Kasumi-1 (cell line): ENCODE measurements at places on chromosomes 7 and 10.
A peak's percentile ranks its signal among the peaks of the same experiment; 100 is the strongest.

GRCh38 chr7:5425507-5426225 lies 2.0 kb upstream of the TNRC18 start:
- peak; percentile 68 for DNase-seq

- DNase-seq: no peak
Observed at GRCh38 chr7:31734456-31734855, 47.4 kb downstream of the PPP1R17 start.

DNA sequence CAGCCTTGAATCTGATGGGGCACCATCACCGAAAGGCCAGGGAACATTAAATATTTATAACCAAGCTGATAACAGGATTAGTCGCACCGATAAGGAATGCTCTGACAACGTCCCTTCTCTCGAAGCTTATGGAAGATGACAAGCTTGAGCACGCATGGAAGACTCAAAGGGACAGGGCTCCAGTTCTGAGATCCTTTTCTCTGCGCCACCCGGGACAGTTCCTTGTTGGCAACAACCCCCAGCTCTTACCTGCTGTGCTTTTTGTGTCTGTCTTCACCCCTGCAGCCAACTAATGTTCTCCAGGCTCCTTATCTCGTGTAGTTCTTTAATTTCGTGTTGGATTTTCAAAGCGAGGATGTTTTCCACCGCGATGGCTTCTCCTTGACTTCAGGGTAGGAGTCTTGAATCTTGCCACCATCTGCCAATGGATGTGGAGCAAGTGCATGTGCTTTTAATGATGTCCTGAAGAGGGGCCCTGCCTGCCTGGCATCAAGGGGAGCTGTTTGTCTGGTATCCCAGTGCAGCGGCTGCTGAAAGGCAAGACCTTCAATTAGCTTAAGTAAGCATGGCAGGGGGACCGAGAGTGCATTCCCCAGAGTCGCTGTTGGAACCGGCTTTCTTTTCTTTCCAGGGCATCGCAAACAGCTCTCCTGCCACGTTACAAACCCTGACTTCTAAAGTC lies 354 bp upstream of the FERD3L start:
- DNase-seq: no peak

DNA sequence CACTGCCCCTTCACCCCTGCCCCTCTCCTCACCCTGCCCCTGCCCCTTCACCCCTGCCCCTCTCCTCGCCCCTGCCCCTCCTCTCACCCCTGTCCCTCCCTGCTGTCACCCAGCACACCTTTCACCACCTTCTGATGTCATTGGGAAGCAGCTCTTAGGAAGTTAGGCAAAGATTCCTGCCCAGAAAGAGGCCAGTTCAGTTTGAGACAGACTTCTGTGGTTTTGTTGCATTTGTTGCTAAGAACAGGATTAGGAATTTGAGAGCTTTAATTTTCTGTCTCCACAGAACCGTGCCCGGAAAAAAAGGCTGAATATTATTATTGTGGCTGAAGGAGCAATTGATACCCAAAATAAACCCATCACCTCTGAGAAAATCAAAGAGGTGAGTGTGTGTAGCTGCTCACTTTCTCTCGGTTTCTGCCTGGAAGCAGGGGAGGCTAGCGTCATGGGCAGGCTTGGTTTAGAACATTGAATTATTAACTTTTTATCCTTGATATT lies 39.6 kb downstream of the PFKP start:
- no peak for DNase-seq

DNA sequence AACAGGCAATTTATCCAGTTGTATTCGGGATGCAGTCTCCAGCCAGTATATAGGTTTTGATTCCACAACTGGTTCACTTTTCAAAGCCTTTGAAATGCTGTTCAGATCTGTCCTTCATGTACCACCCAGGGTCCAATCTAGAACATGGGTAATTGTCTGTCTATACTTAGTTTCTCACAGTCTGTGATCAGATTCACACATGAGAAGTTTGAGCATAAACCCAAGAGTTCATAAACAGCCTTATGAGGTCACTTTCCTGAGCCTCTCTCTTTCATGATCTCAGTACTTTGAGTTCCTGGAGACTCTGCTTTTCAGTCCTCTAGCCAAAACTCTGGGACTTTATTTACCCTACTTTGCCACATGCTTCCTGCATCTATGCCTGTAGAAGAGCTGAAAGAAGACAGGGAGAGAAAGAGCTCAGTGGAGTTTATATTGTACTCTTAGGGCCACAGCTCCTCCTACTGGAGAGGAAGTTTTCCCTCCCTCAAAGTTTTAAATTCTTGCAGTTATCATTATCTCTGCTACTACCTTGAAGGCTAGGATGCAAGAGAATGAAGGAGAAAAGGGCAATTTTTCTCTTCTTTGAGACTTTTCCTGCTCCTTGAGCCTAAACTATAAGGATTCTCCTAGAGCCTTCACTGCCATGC lies 172.0 kb downstream of the ZEB1 start:
- DNase-seq: peak; percentile 71

DNA sequence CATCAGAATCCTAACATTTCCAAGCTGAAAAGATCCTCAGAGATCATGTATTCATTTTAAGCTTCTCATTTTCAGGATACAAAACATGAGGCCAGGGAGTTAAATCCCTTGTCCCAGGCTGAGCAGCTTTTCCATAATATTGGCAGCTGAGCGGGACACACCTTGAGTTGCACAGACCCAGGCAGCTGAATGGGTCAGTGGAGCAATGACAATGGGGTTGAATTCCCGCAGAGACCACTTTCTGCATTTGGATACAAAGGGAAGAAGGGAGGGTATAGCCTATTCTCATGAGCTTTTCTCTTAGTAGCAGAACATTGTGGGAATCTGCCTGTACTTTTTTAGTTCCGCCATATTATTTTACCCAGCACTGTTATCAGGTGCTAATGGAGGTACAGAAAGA lies 49.5 kb downstream of the PRR15 start:
- DNase-seq: no peak

- no peak for DNase-seq
Observed at GRCh38 chr10:32077896-32078485, 21.8 kb upstream of the KIF5B start.

DNA sequence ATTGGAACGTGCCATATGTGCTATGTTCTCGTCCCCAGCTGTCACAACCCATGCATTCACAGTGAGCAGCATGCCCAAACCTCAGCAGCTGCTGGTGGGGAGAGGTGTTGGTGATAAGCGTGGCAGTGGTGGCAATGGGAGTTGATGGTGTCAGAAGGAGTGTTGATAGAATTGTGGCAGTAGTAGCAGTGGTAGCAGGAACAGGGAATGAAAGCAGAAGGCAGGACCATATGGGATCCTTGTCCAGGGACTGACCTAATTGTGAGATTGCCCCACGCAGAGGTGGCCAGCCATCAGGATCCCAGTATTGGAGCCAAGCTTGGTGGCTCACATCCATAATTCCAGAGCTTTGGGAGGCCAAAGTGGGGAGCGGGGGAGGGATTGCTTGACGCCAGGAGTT lies 276.3 kb downstream of the GALNT17 start:
- DNase-seq: no peak

GRCh38 chr7:33720870-33721269 lies 184.5 kb upstream of the BMPER start:
- DNase-seq: no peak

- DNase-seq: peak; percentile 55
Observed at GRCh38 chr10:22615819-22616499, 98.4 kb downstream of the PIP4K2A start.

DNA sequence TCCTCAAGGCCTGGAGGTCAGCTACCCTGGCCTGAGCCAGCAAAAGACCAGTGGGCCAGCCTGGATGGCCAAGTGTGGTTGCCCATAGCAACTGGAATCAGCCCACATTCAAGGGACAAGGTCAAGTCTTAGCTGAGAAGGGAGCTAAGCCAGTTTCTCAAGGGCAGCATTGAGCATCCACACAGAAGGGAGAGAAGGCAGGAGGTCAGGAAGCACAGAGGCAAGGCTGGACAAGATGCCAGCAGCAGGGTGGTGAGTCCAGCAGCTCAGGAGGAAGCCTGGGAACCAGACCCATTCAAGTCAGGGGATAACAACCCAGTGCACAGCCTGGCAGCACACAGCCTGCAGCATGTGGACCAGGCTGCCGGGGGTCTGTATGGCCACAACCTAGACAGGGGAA lies 54.0 kb upstream of the ZMIZ1 start:
- DNase-seq: no peak

GRCh38 chr10:130558746-130559546 lies 422.8 kb downstream of the GLRX3 start:
- DNase-seq: no peak

GRCh38 chr10:78045237-78045636 lies 11.6 kb downstream of the RPS24 start:
- peak; percentile 83 for DNase-seq

- no peak for DNase-seq
Observed at GRCh38 chr7:12583922-12584321, 13.4 kb downstream of the SCIN start.

- DNase-seq: no peak
Observed at GRCh38 chr10:60989400-60989876, 45.5 kb upstream of the RHOBTB1 start.

- no peak for DNase-seq
Observed at GRCh38 chr10:13969792-13970140, 361.0 kb downstream of the FRMD4A start.

DNA sequence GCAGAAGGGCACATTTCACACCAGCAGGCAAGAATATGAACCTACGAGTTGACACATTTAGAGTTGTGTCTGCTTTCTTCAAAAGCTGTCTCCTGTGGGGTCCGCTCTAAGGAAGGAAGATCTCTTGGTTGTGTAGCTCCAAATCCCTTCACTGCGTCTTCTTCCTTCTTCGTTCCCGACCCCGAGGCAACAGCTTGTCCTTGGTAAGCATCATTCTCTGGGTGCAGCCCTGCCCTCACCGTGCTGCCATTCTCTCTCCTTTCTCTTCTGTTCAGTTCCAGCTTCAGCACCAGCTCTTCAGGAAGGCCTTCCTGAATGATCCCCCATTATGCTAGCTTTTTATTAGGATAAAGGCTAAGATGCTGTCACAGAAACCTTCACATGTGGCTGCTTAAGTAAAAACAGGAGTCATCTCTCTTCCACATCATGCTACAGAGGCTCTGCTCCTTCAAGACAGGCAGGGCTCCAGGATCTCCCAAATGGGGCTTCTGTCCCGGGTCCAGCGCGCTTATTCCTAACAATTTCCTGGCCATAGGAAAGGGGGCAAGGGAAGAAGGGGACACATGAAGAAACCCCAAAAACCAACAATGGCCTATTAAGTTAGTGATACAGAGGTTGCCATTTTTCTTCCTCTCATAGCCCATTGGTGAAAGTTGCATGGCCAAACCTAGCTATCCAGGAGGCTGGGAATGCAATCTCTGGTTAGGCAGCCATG lies 52.2 kb upstream of the SHH start:
- DNase-seq: no peak

- no peak for DNase-seq
Observed at GRCh38 chr10:43901744-43902504, 253.2 kb upstream of the ZNF32 start.

DNA sequence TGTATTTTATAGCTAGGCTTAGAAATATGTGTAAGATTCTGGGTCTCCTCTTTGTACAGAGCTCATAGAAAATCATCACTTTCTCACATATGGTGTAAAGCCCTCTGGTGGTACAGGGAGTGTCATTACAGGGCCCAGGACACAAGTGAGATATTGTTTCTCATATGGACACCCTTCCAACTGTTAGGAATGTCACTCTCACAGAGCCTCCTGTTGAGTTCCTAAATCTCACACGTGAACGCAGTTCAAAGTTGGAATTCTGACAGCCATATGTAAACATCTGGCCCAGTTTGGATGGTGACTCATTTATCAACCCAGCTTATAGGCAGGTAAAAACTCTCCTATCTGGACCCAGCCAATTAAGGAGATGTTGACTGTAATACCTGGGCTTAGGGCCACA lies 35.4 kb upstream of the ZNF107 start:
- DNase-seq: peak; percentile 54

GRCh38 chr7:29797112-29797944 lies 9.0 kb upstream of the WIPF3 start:
- DNase-seq: no peak

- no peak for DNase-seq
Observed at GRCh38 chr10:118500477-118501104, 94.9 kb downstream of the PRLHR start.

DNA sequence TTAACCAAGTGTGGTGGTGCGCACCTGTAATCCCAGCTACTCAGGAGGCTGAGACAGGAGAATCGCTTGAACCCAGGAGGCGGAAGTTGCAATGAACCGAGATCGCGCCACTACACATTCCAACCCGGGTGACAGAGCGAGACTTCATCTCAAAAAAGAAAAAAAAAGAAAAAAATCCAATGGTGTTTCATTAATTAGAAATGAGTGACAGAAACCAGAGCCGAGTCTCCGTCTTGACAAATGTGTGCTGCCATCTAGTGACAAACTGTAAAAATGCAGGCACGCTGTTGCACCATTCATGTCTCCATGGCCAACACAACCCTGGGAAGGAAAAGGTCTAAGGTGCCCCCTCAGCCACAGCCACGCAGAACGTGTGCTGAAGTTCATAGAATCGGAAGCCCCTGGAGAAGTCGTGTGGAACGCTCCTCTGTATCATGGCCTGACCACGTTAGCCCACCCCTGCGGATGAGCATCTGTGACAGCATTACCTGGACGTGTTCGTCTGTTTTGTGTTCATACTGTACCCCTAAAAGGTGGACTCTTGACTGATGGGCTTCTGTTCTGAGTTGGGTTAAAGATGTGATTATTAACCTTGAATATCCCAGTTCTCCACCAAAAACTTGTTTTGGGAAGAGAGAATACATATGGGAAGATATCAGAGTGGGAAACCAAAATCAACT lies 94.9 kb downstream of the LYZL2 start:
- peak; percentile 86 for DNase-seq

DNA sequence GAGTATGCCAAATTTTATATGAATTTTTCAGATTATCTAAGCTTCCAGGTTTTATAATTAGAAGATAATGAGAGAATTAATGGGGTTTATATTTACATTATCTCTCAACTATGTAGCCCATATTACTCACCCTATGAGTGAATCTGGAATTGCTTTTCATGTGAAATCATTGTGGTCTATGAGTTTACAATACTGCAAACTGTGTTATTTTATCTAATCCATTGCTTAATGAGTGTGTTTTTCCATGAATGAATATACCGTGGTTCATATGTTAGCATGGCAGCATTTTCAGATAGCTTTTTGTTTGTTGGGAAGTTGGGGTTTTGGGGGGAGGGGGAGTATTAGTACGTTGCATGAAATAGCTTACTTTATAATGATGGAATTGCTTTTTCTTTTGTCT lies 44.5 kb downstream of the FGFBP3 start:
- no peak for DNase-seq

DNA sequence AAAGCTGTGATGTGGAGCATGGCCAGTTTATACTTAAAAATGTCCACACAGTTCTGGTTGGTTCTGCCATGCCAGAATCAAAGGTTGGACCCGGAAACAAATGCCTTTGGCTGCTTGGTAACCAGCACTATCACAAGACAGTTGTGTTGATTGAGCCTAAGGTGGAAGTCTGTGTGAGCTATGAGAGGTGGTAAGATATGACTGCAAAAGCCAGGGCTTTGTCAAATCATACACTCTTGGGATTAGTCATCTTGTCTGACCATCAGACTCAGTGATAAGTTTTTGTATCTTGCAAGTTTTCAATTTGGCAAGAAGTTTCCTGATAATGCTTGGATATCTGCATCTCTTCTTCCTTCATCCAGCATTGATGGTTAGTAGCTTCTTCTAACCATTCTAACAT lies 35.5 kb downstream of the GPR141 start:
- no peak for DNase-seq
